Osteoblast (primary cell): ENCODE measurements at places on chromosomes 2 and 18.

DNA sequence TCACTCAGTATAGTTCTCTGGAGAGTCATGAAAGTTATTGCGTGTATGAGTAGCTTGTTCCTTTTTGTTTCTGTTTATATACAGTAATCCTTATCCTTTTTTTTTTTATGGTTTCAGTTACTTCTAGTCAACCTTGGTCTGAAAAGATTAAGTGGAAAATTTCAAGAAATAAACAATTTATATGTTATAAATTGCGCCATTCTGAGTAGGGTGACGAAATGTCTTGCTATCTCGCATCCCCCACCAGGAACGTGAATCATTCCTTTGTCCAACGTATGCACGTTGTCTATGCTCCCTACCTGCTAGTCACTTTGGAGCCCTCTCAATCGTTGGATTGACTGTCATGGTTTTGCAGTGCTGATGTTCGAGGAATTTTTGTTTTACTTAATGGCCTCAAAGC is 60.4 kb downstream of the FAM117B start:
- no peaks in the 10 kb centered on the region for H3K36me3 ChIP-seq
- H3K4me3 ChIP-seq: no peak overlapping the region
- H3K27me3 ChIP-seq: no peaks in the 10 kb centered on the region
- no peak overlapping the region for H3K27ac ChIP-seq
- DNase-seq: peak; percentile 29
- H3K4me1 ChIP-seq: peaks cover 3% of the 10 kb centered on the region

DNA sequence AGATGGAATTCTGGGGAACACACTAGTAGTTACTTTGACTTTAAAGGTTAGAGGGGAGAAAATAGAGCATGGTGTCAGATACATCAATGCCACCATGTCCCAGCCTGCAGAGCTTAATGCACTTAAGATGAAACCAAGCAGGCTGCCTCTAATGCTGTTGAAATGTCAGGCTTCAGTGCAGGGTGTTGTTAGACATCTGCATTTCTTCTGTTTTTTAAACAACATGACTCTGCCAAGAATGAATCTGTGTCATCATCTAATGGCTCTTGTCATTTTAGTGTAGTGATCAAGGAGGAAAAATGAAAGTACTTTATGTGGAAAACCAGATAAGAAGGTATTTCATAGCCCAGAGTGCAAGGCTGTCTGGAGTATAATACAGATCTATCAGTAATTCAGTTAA is 29.9 kb downstream of the LYPD1 start:
- H3K4me1 ChIP-seq: no peaks in the 10 kb centered on the region
- no peak for DNase-seq
- H3K36me3 ChIP-seq: no peaks in the 10 kb centered on the region
- H3K27me3 ChIP-seq: no peaks in the 10 kb centered on the region
- H3K27ac ChIP-seq: no peak overlapping the region

GRCh38 chr18:56559044-56559443 is 79.3 kb downstream of the TXNL1 start:
- H3K4me1 ChIP-seq: peaks cover 5% of the 10 kb centered on the region
- no peak overlapping the region for H3K27ac ChIP-seq
- H3K36me3 ChIP-seq: no peaks in the 10 kb centered on the region
- no peaks in the 10 kb centered on the region for H3K27me3 ChIP-seq
- no peak overlapping the region for H3K4me3 ChIP-seq

DNA sequence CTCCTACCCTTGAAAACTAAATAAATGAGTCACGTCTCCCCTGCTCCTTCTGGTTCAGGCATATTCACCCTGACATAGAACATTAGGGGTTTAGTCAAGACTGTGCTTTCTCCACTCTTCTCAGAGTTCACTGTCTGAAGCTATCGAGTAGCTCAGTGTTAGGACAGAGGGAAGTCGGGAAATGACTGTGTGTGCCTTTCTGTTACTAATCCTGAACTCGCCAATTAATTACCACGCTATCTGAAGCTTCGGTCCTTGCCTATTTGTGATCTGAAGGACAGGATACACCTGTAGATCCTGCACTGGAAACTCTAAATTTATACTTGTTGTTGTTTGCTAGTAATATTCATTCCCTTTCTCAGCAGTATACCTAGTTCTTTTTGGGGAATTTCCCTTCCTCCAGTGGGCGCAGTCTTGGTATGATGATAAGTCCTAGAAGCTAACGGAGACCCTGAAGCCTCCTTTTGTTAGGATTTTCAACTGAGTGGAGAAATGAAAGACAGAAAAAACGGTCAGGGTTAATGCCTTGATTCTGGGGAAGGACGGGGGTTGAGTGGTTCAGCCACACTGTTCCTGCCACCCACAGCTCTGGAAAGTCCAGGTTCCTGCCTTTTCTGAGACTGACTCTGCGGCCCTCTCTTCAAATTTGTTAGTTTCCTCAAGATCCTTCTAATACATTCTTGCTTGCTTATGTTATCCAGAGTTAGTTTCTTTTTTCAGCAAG is 218.0 kb downstream of the DLGAP1 start:
- H3K4me1 ChIP-seq: no peaks in the 10 kb centered on the region
- DNase-seq: no peak
- H3K27me3 ChIP-seq: no peaks in the 10 kb centered on the region
- no peak overlapping the region for H3K27ac ChIP-seq
- no peak overlapping the region for H3K4me3 ChIP-seq

DNA sequence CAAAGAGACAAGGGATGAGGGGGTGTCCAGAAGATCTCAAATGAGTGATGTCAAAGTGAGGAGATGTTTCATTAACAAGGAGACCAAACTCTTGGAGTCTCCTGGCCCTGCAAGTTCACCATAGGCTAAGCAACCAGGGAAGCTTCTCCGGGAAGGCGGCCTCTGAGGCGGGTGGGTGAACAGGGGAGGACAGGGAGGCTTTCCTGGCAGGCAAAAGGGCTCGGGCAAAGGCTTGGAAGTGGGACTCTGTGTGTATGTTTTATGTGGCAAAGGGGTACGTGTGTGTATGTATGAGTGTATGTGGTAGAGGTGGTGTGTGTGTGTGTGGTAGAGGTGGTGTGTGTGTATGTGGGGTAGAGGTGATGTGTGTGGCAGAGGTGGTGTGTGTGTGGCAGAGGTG is 163.9 kb downstream of the DYSF start:
- H3K27me3 ChIP-seq: no peaks in the 10 kb centered on the region
- no peak overlapping the region for H3K27ac ChIP-seq
- peak; percentile 70 for DNase-seq
- H3K4me1 ChIP-seq: no peaks in the 10 kb centered on the region
- H3K36me3 ChIP-seq: no peaks in the 10 kb centered on the region
- H3K4me3 ChIP-seq: no peak overlapping the region

GRCh38 chr2:230589497-230590015 is 123.1 kb upstream of the CAB39 start:
- DNase-seq: no peak
- no peak overlapping the region for H3K4me3 ChIP-seq
- H3K36me3 ChIP-seq: no peaks in the 10 kb centered on the region
- H3K27me3 ChIP-seq: no peaks in the 10 kb centered on the region

- H3K4me3 ChIP-seq: no peak overlapping the region
- DNase-seq: no peak
- H3K27ac ChIP-seq: no peak overlapping the region
Measured at GRCh38 chr2:26854283-26854827, 6.4 kb downstream of the DPYSL5 start.

DNA sequence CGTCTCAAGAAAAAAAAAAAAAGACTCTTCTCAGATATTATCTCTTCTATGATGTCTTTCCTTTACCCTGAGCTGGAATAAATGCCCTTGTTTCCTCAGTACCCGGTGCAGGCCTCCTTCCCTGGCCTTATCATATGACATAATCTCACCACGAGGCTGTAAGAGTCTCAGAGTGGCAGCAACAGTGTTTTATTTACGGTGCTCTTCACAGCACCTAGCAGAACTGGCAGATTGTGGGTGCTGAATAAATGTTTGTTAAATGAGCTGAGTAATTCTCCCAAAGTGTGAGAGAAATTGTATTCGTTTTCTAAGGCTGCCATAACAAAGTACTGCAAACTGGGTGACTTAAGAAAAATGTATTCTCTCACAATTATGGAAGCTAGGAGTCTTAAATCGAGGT is 82.8 kb upstream of the CD28 start:
- H3K4me1 ChIP-seq: peaks cover 40% of the 10 kb centered on the region
- H3K36me3 ChIP-seq: no peaks in the 10 kb centered on the region
- H3K27me3 ChIP-seq: no peaks in the 10 kb centered on the region
- no peak overlapping the region for H3K4me3 ChIP-seq
- H3K27ac ChIP-seq: peak overlapping the region; percentile 90
- no peak for DNase-seq

GRCh38 chr18:75010689-75011088 is 198.2 kb downstream of the PTGR3 start:
- no peak overlapping the region for H3K27ac ChIP-seq
- no peaks in the 10 kb centered on the region for H3K36me3 ChIP-seq
- peaks cover 3% of the 10 kb centered on the region for H3K4me1 ChIP-seq
- no peaks in the 10 kb centered on the region for H3K27me3 ChIP-seq
- DNase-seq: no peak

- peak overlapping the region; percentile 64 for H3K27ac ChIP-seq
- peaks cover 2% of the 10 kb centered on the region for H3K4me1 ChIP-seq
- no peaks in the 10 kb centered on the region for H3K36me3 ChIP-seq
- no peak for DNase-seq
Measured at GRCh38 chr2:61952288-61952687, 46.8 kb downstream of the COMMD1 start.

DNA sequence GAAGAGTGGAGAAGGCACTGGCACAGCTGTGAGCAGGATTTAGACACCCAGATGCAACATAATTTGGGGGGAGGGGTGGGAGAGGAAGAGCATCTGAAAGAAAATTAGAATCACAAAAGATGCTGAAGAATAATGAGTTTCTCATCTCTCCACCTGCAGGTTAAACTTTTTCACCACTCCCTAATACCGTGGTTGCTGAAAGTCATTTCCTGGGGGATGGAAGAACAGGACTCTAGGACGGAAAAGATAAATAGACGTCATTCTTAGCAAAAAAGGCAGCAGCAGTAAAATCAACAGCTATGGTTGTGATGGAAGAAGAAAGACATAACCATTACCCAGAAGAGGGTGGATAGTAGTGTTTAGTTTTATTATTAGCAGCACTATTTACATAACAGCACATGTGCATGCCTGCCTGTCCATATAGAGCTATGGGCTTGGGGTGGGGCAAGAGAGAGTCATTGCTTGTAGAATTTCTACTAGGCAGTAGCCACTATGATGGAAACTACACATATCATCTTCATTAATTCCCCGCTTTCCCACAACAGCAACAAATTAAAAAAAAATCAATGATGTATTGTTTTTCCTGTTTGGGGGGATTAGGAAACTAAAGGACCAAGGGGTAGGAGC is 212.2 kb downstream of the TRIB2 start:
- peak; percentile 81 for DNase-seq
- H3K27me3 ChIP-seq: no peaks in the 10 kb centered on the region
- H3K27ac ChIP-seq: peak overlapping the region; percentile 47

DNA sequence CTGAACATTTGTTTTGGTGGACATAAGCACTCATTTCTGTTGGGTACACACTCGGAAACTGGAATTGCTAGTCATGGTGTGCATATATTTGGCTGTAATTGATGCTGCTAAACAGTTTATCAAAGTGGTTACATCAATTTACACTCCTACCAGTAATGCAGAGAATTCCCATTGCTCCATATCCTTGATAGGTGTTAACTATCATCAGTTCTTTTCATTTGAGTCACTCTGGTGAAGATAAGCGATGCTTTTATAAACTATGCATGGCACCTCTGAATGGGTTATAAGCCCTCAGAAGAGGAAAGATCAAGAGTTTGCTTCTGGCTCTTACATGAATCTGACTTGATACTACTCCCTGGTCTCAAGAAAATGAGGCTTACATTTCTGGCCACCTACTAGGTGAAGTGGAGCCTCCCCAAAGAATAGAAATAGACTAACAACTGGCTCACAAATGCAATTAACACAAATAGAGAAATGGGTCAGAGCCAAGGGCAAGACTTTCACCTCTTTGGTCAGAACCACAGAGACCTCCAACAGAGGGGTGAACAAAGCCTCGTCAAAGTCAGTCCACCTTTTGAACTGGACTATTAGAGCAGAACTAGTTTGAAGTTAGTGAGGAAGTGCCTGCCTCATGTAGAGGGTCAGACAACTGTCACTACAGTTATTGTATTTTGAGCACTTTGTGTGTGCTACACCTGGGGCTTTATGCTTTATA is 15.0 kb upstream of the STK17B start:
- H3K27ac ChIP-seq: no peak overlapping the region
- no peaks in the 10 kb centered on the region for H3K36me3 ChIP-seq
- H3K27me3 ChIP-seq: no peaks in the 10 kb centered on the region
- peaks cover 3% of the 10 kb centered on the region for H3K4me1 ChIP-seq
- H3K4me3 ChIP-seq: no peak overlapping the region
- no peak for DNase-seq

GRCh38 chr2:165820296-165820695 is 26.2 kb upstream of the GALNT3 start:
- H3K4me3 ChIP-seq: no peak overlapping the region
- H3K27ac ChIP-seq: no peak overlapping the region
- DNase-seq: no peak
- H3K27me3 ChIP-seq: no peaks in the 10 kb centered on the region
- no peaks in the 10 kb centered on the region for H3K4me1 ChIP-seq

- H3K4me1 ChIP-seq: no peaks in the 10 kb centered on the region
- H3K27ac ChIP-seq: no peak overlapping the region
- no peaks in the 10 kb centered on the region for H3K36me3 ChIP-seq
- no peaks in the 10 kb centered on the region for H3K27me3 ChIP-seq
Measured at GRCh38 chr2:66322506-66323260, 112.2 kb upstream of the MEIS1 start.

DNA sequence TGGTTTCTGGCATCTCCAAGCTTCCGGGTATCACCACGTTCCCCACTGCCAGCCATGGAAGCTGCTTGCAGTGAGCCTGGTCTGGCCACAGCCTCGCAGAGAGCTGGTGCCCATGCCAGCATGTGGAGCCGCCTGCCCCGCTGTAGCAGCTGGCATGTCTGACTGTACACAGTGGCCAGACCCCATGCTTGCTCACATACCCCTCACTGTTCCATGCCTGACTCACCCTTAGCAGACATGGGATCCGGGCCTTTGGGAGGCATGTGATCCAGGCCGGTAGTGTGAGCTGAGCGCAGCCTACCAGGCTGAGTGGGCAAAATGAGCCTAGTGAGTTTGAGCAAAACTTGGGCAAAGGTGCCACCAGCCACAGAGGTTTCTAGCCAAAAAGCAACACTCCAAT is 18.8 kb upstream of the RPRD1A start:
- no peaks in the 10 kb centered on the region for H3K27me3 ChIP-seq
- H3K4me3 ChIP-seq: no peak overlapping the region
- H3K27ac ChIP-seq: no peak overlapping the region
- no peaks in the 10 kb centered on the region for H3K36me3 ChIP-seq
- no peaks in the 10 kb centered on the region for H3K4me1 ChIP-seq

GRCh38 chr18:8705238-8705960 is at the start of gene MTCL1:
Gene MTCL1, plus strand, starts transcription at chr18:8705556. Its CDS starts 105 bp downstream, at chr18:8705661.
- peak; percentile 98 for DNase-seq
- peaks cover 5% of the 10 kb centered on the region for H3K36me3 ChIP-seq
- H3K27ac ChIP-seq: peak within 1 kb of the TSS; percentile 68
- no peaks in the 10 kb centered on the region for H3K27me3 ChIP-seq
- H3K4me1 ChIP-seq: peaks cover 24% of the 10 kb centered on the region

- no peak overlapping the region for H3K27ac ChIP-seq
- H3K36me3 ChIP-seq: no peaks in the 10 kb centered on the region
- H3K4me1 ChIP-seq: no peaks in the 10 kb centered on the region
- DNase-seq: peak; percentile 38
- H3K27me3 ChIP-seq: no peaks in the 10 kb centered on the region
Measured at GRCh38 chr2:235535423-235536130, 41.7 kb downstream of the AGAP1 start.

- no peaks in the 10 kb centered on the region for H3K4me1 ChIP-seq
- H3K27ac ChIP-seq: no peak overlapping the region
- H3K27me3 ChIP-seq: no peaks in the 10 kb centered on the region
- DNase-seq: no peak
Measured at GRCh38 chr2:84474176-84474575, 15.1 kb upstream of the SUCLG1 start.

GRCh38 chr18:8828300-8828699 is 122.9 kb downstream of the MTCL1 start:
- H3K36me3 ChIP-seq: peaks cover 31% of the 10 kb centered on the region
- H3K27ac ChIP-seq: no peak overlapping the region
